MG63 (cell line): ENCODE measurements at places on chromosomes 1 and 21. TPM values are rescaled to one million over a fixed set of nuclear protein-coding genes. Genes with fewer than 3 reads are reported as not detected.

Gene GJA5
- total RNA-seq, result not detected in 2 replicates

Gene OXCT2
- total RNA-seq, result not detected in 2 replicates

Gene VPS72
- 87.3 and 105 TPM in 2 replicates for total RNA-seq

DNA sequence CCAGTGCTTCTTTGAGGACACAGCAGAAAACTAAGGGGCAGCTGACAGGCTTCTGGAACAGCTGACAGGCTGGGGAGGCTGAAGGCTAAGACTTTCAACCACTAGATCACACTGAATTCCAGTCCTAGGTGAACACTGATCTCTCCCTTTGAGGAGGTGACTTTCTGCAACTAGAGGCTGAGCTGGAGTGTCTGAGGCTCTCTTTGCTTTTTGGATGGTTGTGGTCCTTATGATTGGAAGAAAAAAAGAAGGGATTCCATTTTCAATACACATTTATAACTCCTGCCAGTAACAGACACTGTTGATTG lies 1.4 kb downstream of the IL6R start:
- DNase-seq, result no peak

- DNase-seq, result no peak
Observed at GRCh38 chr1:219826290-219826689, 102.1 kb downstream of the SLC30A10 start.

GRCh38 chr1:18109756-18110597 lies 2.4 kb downstream of the IGSF21 start:
- peak; percentile 55 for DNase-seq

- DNase-seq, result no peak
Observed at GRCh38 chr1:158119976-158120653, 60.6 kb upstream of the CD1D start.
